ENCODE measurements at places on chromosomes 16 and 17.

- no peak for DNase-seq
These were observed 121.5 kb upstream of the ADAMTS18 start for GRCh38 chr16:77556201-77556873.

DNA sequence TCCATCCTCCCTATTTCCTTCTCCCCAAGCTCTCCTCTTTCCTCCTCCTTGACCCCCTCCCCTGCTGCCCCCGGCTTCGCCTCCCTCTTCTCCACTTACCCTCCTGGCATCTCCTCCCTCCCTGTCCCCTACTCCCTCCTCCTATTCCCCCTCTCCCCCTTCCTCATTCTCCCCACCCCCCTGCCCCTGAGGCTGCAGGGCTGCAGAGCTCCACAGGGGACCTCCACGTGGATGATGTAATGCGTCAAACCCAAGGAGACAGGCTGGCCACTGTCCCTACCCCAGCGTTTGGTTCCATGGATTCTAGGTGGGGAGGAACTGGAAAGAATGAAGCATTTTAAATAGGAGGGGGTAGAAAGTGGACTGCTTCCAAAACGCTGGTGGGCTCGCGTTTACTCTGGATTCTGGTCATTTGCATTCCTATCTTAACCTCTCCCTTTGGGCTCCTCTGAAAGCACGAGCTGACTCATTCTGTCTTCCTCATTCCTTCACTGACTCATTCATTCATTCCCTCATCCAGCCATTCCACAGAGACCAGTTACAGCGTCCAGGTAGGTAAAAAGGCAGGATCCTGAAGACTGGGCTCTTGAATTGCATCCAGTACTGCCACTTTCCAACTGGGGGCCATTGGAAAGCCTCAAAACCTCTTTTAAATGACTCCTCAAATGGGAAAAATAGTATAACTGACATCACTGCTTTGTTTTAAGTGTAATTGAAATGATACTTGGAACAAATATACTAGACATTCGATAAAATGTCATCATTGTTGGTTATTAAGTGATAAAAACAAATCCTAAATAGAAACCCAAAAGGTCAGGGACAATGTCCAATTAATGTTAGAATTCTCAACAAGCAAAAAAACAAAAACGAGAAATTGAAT is 943 bp upstream of the COTL1 start:
- no peak for DNase-seq

- peak; percentile 30 for DNase-seq
These were observed 5.3 kb downstream of the DOC2A start for GRCh38 chr16:30005341-30006094.

GRCh38 chr16:85673529-85674417 is 15.0 kb downstream of the GINS2 start:
- DNase-seq: peak; percentile 95

DNA sequence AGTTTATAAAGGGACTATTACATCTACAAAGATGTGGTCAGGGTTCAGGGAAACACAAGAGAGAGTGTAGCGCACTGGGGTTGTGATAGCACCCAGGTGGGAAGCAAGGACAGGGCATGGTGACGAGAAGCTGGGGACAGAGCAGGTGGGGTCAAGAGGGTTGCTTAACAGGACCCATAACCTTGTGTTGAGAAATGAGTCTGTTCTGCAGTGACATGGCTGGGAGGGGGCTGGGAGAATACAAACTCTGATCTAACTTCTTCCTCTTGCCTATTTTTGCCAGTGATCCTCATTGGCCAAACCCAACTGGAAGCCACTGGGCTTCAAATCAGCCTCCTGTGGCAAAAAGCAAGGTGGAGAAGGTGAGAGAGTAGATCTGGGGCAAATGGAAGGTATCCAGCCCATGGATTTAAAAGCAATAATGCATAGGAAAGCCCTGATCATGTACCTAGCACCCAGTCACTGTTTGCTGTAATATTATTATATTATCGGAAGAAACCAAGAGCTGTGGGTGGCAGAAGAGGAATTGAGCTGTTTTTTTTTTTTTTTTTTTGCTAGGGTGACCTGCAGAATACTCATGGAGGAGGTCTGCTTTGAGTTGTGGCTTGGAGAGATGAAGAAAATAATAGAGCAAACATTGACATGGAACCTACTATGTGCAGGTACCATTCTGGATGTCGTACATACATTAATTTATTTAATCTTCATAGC is 76.9 kb upstream of the ZFHX3 start:
- no peak for DNase-seq

DNA sequence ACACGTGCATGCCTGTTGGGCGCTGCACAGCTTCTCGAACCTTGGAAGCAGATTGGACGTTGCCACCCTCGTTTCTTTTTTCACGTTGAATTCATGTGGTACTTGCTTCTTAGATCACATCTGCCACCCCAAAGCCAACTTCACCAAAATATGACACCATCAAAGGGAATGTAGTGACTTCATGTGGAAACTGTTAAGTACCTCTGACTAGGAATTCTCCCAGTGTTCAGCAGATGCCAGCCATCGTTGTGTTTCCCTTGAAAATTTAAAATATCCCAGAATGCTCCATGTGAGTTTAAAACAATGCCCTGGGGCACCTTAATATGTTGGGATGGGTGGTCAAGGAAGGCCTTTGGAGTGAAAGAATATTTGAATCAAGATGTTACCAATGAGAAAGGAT is 22.6 kb upstream of the FAM20A start:
- DNase-seq: no peak

GRCh38 chr16:47724115-47724785 is 263.1 kb downstream of the PHKB start:
- no peak for DNase-seq

DNA sequence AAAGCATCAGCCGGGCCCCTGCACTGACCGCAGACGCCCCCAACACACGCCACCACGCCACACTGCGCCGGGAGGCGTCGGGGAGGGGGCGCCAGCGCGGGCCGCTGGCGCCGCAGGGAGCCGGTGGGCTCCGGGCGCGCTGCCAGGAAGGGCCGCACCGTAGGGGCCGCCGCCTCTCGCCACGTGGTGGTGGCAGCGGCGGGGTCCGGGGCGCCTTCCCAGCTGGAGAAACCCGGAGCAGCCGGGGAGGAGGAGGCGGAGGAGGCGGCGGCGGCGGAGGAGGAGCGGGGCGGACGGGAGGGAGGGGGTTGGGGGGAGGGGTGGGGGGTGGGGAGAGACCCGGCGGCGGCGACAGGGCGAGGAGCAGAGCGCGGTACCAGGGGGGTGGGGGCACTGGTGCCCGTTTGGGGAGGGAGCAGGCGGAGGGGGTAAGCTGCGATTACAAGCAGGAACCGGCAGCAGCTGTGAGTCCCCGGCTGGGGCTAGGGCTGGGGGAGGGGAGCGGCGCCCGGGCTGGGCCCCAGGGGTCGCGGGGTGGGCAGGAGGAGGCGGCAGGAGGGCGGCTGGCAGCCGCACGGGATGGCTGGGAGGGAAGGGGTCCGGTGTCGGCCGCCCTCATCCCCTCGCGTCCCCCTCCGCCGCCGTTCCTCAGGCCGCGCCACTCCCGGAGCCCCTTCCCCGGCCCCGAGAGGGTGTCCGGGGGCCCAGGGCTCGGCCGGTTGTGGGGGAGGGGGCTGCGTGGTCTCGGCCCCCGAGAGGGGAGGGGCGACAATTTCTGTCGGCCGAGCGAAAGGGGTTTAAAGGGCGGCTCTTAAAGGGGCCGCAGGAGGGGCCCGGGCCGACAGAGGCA is at the start of gene TBKBP1:
TBKBP1 (plus strand) TSS at position 431 of the 850 bp plus-strand sequence. CDS start 1,952 bp downstream, outside the sequence.
- DNase-seq: no peak

DNA sequence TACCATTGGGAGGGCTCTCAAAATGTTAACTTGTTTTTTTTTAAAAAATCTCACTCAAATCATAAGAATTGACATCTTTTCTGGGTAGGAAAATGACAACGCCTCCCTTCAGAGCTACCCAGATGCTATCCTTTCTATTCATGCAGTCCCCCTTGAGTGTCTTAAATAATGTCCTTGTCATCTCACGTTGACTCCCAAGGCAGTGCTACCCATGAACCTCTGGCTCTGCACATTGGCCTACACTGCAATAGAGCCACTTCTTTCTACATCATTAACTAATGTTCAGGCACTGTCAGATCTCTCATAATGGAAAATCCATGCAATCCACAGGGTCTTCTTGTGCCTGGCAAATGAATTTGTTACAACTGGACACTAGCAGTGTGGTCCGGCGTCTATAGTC is 569.8 kb upstream of the ZFHX3 start:
- DNase-seq: no peak

DNA sequence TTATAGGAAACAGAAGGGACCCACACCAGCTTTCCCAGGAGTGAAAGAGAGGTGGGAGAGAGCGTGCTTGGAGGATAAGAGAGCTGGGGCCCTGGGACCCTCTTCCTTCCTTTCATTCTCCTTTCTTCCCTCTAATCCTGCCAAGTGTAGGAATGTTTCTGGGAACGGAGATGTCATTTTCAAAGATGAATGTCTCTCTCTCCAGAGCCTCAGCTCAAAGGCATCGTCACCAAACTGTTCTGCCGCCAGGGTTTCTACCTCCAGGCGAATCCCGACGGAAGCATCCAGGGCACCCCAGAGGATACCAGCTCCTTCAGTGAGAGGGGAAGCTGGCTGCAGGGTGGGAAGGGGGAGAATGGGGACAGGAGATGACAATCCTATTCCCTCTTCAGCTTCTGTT is 2.0 kb downstream of the FGF11 start:
- no peak for DNase-seq
